ENCODE measurements at places on chromosomes 2 and 18. TPM values are rescaled to one million over a fixed set of nuclear protein-coding genes. Genes with fewer than 3 reads are reported as not detected.
A peak's percentile ranks its signal among the peaks of the same experiment; 100 is the strongest.

Gene TGFA
- total RNA-seq, result 6.3 TPM

Gene TUBA4B
- not detected for total RNA-seq

Gene CAMKMT
- total RNA-seq, result 9.9 TPM

Gene NEU2
- total RNA-seq, result not detected

Gene ASXL3
- 4.3 TPM for total RNA-seq

Gene COL4A4
- total RNA-seq, result 4.9 TPM

Gene TUBB8B
- total RNA-seq, result not detected

Gene PMAIP1
- 15.7 TPM for total RNA-seq

Gene RUFY4
- not detected for total RNA-seq

DNA sequence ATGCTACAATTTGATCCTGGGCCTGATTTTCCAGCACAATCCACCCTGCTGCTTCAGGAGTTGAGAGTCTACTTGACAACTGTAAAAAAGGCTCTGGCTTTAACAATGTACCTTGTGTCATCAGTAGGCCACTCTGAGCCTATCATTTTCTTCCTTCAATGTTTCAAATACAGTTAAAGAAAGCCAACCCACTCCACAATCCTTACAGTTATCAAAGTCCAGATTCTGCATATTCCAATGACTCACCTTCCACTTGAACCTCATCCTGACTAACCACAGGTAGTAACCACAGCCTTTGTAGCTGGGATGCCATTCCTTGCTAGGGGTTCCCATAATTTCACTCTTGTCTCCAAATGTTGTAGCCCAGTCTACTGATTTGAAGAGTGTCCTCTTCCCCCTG lies 35.5 kb upstream of the AQP4 start:
- DNase-seq, result no peak

GRCh38 chr2:217994776-217995274 lies 8.0 kb downstream of the TNS1 start:
- DNase-seq, result no peak

- DNase-seq, result no peak
Observed at GRCh38 chr2:45370369-45370768, 240.7 kb downstream of the SRBD1 start.

GRCh38 chr2:85329181-85329651 lies 1.4 kb upstream of the TGOLN2 start:
- no peak for DNase-seq

- no peak for DNase-seq
Observed at GRCh38 chr2:74860521-74860920, 26.6 kb downstream of the HK2 start.

GRCh38 chr2:183113630-183114029 lies 10.6 kb upstream of the NUP35 start:
- no peak for DNase-seq

DNA sequence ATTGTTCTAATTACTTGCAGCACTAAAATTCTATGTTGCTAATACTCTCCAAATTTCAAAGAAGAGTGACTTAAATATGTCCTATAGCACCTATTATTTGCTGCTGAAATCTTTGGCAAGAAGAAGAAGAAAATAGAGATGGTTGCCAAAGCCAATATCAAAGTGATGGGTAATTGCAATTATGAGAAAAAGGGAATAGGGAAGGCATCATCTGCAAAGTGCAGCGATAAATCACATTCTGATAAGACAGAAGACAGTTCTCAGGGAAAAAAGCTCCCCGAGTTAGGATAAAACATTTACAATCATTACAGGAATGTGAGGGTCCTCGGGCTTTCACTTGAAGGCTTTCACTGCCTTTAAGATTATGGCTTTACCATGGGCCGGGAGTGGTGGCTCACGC lies 72.1 kb upstream of the RASGRP3 start:
- no peak for DNase-seq

- no peak for DNase-seq
Observed at GRCh38 chr18:24968238-24968775, 383.7 kb downstream of the ZNF521 start.

- DNase-seq, result no peak
Observed at GRCh38 chr2:239374896-239375277, 25.9 kb downstream of the HDAC4 start.

DNA sequence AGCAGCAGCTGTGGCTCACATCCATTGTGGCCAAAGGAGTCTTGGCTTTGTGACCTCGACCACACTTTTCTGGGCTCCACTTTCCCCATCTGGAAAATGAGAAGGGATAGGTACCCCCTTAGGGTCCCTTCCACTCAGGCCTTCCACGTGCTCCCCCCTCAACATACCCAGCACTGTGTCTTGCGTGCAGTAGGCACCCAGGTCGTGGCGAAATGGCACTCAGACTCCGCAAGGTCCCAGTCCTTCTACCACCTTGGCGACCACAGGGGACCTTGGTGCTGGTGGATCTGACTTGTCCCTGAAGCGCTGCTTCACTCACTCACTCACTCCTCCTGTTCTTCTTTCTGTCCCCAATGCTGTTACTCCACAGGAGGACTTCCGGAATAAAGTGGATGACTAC lies 19.9 kb upstream of the SCLY start:
- DNase-seq, result no peak

DNA sequence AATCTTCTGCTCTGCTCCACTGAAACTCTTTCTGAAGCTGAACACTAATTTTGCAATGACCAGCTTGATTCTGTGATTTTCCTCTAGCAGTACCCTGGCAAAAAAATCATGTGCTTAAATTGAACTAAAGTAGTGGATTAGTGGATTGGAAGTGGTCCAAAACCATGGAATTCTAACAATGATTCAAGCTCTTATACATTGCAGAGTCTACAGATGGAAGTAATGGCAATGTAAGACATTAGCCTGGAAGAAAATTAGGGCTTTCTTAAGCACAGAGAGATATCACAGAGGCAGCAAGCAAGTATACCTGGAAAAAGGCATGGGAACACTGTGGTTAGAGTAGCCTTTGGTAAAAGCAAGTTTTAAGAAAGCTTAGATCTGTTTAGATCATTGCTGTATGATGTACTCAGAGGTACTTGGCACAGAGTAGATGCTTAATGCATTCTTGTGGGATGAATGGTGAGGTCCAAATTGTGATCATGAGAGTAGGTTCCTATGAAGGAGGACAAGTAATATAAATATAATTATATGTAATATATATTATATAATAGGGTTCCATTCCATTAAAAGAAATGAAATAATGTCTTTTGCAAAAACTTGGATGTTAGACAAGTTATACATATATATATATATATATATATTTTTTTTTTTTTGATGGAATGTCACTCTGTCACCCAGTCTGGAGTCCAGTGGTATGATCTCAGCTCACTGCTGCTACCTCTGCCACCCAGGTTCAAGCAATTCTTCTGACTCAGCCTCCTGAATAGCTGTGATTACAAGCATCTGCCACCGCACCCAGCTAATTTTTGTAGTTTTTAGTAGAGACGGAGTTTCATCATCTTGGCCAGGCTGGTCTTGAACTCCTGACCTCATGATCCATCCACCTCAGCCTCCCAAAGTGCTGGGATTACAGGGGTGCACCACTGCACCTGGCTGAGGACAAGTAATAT lies 172.2 kb upstream of the SCN7A start:
- peak; percentile 62 for DNase-seq

DNA sequence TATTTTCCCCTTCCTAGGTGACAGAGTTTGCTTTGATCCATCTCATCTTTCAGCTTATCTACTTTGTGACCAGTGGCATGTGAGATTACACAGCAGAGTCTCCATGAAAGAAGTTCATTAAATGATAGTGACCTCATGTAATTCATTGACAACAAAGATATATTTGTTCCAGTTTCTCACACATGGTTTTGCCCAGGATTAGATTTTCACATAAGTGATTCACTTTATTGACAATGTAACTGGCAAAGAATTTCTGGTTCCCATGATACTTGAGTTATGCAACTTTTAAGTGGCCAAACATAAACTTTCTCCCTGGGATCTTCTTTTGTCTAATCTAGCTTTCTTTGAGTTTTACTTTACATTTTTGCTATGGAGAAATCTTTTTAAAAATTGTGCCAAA lies 50.0 kb downstream of the MC4R start:
- DNase-seq, result no peak

GRCh38 chr2:23662941-23663920 lies 263.7 kb downstream of the ATAD2B start:
- DNase-seq, result peak; percentile 58

GRCh38 chr18:22182884-22183697 lies 13.7 kb downstream of the GATA6 start:
- DNase-seq, result no peak

GRCh38 chr2:205643391-205643885 lies 38.9 kb upstream of the NRP2 start:
- no peak for DNase-seq

- DNase-seq, result no peak
Observed at GRCh38 chr2:73685764-73686438, 43.7 kb upstream of the NAT8 start.

DNA sequence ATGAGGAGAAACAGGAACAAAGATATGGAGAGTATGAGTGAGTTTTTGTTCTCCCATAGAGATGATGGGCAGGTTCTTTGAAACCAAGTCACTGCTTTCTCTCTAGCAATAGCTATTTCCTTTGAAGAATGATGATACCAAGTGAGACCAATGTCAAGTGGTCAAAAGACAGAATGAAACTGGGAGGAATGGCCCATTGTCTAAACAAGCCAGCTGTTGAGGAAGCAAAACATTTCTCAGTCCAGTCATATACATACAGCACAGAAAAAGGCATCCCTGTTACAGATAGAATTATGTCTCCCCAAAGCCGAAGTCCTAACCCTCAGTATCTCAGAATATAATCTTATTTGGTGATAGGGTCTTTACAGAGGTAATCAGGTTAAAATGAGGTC lies 66.1 kb upstream of the EPC2 start:
- DNase-seq, result no peak

- DNase-seq, result no peak
Observed at GRCh38 chr2:70133491-70134322, 46.4 kb downstream of the PCBP1 start.

DNA sequence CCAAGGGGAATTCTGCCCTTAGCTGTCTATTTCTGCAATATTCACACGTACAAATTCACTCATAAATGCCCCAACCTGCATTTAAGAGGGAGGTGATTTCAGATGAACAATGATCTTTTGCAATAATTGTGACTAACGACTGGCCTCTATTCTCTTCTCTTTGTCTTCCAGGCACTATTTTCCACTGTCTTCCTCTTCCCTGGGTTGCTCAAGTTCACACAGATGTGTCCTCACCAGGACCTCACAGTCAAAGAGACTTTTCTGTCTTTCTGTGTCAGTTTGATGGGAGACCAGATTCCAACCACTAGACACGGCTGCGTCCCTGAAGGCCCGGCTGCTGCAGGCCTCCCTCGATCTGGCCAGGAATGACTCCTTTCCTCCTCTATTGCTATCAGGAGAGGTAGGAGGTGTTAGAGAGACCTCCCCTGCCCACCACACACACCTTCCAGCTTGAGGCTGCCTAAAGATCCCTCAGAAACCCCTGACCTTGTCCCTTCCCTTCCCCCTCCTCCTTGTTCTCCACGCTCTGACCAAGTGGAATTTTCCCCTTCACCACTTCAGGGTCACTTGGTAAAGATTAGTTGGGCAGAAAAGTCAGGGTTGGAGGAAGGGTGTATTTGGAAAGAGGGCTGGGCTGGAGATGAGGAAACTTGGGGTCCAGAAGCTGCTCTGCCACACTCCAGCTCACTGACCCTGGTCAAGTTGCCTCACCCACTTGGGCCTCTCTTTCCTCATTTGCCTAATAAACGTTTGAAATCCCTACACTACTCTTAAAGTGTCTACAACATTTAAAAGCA lies 109.2 kb upstream of the COPS8 start:
- DNase-seq, result no peak

DNA sequence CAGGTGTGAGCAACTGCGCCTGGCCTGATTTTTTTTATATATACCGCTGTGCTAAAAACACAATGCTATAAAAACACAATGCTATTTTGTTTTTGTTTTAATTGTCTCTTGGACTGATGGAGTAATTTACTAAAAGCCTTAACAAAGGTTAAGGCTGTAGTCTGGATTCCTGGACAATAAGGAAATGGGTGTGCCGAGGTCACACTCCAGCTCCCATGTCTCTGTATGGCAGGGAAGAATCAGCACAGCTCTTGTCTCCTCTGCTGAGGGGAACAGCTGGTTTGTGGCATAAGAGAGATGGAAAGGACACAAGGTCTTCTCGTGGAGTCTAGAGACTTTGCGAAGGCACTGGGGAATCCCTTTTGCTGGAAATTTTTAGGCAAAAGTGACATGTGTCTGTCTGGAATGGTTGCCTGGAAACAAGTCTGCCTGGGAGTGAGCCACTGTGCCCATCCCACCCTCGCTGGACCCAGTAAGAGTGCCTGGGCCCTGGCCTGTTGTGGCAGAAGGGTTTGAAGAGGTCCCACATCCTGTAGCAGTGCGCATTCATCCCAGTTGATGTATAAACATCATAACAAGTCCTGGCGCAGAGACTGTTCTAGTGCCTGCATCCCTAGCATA lies 73.1 kb downstream of the MAPK4 start:
- no peak for DNase-seq

DNA sequence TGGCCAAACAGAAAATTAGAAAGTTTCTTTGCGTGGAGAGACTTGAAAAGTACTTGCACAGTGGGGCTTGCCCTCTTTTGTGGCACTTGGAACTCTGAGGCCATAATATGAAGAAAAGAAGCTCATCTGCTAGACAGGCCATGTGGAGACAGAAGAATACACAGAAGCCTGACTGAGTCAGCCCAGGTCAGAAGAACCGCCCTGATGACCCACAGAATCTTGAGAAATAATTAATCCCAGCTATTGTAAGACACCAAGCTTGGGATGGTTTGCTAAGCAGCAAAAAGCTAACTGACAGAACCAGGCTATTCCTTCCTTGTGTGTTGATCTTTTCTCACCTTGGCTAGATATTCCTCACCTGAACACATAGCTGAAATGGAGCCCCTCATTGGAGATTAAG lies 33.7 kb downstream of the G6PC2 start:
- DNase-seq, result no peak

- no peak for DNase-seq
Observed at GRCh38 chr2:69243652-69244051, 143.4 kb downstream of the GFPT1 start.

DNA sequence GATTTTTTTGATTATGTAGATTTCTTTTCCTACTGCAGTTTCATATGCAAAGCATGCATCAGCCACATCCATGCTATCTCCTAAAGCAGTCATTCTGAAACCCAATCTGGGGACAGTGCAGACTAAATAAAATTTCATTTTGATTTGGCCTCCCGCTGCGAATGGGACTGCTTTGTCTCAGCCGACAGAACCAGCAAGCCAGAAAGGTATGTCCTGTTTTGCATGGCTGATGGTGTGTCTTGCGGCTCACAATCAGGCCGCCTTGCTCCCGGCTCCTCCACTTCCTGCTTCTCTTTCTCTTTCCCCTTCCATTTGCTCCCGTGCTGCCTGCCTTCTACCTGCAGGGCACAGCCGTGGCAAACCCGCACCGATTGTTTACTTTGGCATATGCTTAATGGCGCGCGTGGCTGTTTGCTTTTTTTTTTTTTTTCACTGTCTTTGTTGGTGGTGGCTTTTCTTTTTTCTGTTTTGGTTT lies 419.6 kb upstream of the POU3F3 start:
- DNase-seq, result no peak

Data from tongue (tissue), 3 donors.